ENCODE measurements at places on chromosomes 7 and 10.

- no peak for DNase-seq
Measured at GRCh38 chr10:63697956-63698786, 177.0 kb downstream of the REEP3 start.

DNA sequence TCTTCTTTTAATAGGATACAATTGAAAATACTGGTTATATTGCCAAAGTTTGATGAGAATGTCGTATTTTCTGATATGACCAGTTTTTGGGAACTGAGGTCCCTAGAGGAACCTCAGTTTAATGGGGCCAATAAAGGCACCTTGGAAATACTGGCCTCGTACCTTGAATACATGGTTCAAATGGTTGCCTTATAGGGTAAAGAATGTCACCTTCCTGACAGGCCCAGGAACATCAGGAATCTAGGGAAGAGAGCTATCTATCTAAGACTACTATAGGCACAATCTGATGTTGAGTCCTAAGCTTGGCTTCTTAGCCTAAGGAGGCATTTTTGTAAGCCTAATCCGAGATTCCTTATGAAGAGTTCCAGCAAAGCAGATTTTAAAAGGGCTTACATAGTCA lies 9.3 kb downstream of the SHTN1 start:
- no peak for DNase-seq

GRCh38 chr10:127133672-127134500 lies 62.5 kb downstream of the INSYN2A start:
- DNase-seq: no peak

DNA sequence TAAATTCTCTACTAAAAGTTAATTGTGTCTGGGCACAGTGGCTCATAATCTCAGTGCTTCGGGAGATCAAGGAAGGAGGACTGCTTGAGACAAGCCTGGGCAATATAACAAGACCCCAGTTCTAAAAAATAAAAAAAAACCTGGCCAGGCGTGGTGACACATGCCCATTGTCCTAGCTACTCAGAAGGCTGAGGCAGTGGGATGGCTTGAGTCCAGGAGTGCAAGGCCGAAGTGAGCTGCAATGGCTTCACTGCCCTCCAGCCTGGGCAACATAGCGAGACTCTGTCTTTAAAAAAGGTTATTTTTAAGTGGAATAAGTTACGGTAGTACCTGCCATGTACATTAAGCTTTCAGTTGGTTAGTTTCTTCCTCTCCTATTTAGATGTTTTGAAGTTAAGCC lies 28.9 kb downstream of the CDK14 start:
- DNase-seq: peak; percentile 11

DNA sequence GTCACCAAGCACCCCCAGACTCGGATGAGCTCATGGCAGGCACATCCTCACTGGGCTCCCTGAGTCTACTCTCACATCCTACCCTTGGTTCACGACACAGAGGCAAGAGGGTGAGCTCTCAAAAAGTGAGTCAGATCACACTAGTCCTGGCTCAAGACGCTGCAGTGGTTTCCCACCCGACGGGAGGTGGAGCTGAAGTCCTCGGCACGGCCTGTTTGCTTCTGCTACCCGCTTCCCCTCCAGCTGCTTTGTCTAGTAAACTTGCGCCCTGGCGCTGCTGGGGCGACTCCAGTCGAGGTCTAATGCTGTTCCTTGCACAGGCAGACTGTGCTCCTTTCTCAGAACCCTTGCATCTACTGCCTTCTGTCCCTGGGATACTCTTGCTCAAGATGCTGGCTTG lies 13.5 kb upstream of the SFMBT2 start:
- DNase-seq: no peak

GRCh38 chr7:13188236-13188805 lies 500.9 kb downstream of the ARL4A start:
- DNase-seq: no peak

DNA sequence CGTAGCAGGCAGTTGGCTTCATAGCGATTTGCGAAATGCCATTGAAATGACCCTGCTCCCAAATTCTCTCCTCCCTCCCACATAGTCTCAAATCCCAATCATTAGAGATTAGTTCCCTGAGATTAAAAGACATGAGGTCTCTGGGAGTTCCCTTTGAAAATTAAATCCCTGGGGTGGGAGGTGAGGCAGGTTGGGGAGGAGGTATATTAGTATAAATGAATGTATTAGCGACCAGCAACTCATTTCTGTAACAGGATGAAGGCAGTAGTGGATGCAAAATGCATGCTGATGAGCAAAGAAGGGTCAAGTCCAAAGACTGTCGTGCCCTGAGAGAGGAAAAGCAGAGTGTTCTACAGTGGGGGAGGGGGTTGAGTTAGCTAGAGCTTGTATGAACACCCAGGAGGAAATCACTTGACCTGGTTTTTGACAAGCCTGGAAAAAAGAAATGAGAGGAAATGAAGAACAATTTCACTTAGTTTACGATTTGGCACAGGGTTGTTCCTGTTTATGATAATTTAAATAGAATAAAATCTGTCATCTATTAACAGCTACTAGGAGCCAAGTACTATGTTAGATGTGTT lies 79.6 kb upstream of the MTPN start:
- no peak for DNase-seq

- DNase-seq: peak; percentile 36
Measured at GRCh38 chr7:128963327-128963757, 25.6 kb downstream of the IRF5 start.

- DNase-seq: peak; percentile 77
Measured at GRCh38 chr10:31099664-31100063, 68.0 kb upstream of the ZNF438 start.

DNA sequence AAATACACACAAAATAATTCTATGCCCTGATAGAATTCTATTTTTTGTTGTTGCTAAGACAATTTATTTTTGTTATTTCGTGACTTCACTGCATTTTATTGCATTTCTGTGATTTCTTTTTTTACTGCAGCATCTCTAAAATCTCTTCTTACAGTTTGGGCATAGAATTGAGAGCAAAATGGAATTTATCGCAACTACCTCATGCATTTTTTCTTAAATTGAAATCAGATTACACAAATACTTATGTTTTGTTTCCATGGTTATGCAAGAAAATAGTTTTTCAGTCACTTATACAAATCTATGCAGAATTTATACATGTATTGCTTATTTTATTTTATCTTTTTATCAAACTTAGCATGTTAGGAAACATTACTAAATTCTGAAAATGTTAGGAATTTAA lies 781.8 kb upstream of the LRRTM3 start:
- DNase-seq: no peak

GRCh38 chr7:122663733-122664132 lies 35.2 kb downstream of the RNF133 start:
- DNase-seq: no peak

- DNase-seq: peak; percentile 50
Measured at GRCh38 chr10:117647306-117647705, 104.8 kb downstream of the EMX2 start.

DNA sequence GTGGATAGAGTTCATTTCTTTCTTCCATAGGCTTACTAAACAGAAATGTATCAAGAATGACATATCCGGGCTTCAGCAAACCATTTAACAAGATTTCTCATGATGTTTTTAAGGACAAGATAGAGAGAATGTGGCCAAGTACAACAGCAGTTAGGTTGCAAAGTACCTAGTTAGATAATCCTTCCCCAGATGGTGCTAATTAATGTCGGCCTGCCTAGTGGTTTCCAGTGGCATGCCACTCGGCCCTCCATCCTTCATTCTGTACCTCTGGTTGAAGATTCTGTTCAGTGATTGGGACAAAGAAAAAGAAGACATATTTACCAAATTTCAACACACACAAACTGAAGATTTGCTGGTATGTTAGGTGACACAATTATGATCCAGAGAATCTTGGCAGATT lies 212.1 kb downstream of the MACC1 start:
- DNase-seq: no peak

DNA sequence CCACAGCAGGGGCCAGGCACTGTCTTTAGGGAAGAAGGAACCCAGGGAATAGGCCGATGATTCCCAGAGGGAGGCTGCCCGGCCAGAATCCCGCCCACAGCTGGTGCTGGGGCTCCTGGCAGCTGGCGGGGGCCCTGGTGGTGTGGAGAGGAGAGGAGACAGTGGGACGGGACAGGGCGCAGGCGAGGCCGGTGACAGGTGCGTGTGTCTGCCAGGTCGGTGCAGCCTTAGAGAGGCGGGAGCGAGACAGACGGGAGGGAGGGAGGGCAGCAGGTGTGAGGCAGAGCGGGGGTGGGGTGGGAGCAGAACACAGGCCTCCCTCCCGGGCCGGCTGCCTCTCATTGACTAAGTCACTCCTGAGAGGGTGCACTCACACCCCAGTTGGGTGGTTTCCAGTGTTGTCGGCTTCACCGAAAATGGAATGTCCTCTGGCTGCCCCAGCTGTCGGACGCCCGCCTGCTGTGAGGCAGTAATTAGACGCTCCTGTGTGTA lies 55.2 kb downstream of the ELFN1 start:
- DNase-seq: peak; percentile 26

GRCh38 chr10:23585186-23585585 lies 146.3 kb downstream of the OTUD1 start:
- DNase-seq: no peak

DNA sequence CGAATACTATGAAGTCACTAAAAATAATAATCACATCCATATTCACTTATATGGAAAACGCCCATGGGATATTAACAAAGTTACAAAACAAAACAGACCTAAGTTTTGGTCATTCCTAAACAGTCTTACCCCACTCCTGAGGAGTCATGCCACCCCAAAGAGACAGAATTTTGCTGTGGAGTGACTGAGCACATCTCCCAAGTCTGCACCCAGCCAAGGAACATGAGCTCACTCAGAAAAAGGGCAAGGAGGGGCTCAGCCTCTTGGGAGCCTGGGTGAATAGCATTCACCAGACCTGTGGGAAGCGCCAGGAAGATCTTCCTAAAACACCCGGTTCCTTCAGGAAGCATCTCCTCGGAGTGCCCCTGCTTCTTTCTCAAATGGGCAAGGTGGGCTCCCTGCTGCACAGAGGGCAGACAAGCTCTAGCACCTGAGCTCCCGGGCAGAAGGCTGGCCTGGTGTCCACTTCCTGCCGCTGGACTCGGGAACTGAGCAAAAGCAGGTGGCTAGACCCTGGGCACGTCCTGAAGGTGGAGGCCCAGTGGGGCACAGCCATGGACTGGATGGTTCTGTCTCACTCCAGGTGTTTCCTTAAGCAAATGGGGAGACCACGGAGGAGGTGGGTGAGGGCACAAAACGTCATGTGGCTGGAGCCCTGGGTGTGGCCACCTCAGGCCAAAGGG lies 31.0 kb downstream of the TNS3 start:
- no peak for DNase-seq

- DNase-seq: no peak
Measured at GRCh38 chr10:122878799-122879338, 512 bp downstream of the FAM24B start.

DNA sequence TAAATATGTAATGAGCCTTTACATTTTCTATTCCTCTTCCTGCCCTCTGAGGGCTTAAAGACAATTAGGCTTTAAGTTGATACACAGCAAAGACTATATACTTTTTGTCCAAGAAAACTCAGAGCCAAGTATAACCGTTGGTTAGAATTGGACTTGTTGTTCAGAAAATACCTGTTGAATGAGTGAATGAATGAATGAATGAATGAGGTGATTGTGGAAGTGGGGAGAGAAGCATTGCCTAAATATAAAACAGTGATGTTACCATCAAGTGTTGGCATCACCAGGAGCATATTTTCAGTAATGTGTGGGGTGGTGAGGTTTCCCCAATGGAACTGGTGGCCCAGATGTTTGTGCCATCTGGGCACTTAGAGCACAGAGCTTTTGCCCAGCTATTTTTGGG lies 106.9 kb downstream of the AOAH start:
- DNase-seq: no peak

DNA sequence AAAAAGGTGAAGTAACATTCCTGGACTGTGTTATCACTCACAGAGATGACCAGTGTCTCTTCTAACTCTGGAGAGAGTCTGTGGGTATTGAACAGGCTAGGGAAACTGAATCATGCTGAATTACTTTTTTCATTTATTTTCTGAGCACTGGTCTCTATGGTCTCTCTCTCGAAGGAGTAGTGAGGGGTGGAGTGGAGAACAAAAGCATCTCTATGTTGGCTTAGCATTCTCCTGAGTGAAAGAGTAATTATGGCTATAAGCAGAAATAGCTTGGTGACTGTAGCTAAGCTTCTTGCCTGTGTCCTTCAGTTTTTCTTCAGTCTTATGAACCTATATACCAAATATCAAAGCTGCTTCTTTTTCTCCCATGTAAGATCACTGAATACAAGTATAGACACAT lies 64.6 kb upstream of the PTN start:
- no peak for DNase-seq

DNA sequence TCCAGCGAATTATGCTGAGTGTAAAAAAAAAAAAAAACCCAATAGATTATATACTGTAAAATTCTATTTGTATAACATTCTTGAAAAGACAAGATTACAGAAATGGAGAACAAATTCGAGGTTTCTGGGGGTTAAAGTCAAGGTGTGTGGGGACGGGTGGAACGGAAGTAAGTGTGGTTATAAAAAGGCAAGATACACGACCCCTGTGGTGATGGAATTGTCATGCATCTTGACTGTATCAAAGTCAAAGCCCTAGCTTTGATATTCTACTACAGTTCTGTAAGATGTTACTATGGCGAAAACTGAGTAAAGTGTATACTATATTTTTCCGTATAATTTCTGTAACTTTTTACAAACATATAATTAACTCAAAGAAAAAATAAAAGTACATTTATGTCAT lies 718.2 kb upstream of the PCDH15 start:
- DNase-seq: no peak

DNA sequence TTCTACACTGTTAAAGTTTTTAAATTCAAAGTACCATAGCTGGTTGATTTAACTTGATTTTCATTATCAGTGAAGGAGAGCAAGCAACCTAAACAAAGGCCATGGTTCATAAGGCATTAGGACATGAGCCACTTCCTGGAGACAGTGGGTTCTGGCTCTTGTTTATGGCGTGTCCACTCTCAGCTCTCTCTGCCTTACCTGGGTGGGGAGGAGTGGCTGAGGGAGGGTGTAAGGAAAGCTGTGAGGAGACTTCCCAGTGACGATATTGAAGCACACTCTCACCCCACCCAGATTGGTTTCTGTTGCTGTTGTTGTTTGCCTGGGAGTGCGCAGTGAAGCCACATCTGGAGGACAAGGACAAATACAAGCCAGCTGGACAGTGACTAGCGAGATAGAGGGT lies 365.3 kb upstream of the FZD8 start:
- no peak for DNase-seq

Measured in A172 (cell line).